ENCODE measurements at places on chromosomes 7 and 10.

GRCh38 chr10:133020193-133020817 lies 67.4 kb upstream of the ADGRA1 start:
- no peak for DNase-seq

DNA sequence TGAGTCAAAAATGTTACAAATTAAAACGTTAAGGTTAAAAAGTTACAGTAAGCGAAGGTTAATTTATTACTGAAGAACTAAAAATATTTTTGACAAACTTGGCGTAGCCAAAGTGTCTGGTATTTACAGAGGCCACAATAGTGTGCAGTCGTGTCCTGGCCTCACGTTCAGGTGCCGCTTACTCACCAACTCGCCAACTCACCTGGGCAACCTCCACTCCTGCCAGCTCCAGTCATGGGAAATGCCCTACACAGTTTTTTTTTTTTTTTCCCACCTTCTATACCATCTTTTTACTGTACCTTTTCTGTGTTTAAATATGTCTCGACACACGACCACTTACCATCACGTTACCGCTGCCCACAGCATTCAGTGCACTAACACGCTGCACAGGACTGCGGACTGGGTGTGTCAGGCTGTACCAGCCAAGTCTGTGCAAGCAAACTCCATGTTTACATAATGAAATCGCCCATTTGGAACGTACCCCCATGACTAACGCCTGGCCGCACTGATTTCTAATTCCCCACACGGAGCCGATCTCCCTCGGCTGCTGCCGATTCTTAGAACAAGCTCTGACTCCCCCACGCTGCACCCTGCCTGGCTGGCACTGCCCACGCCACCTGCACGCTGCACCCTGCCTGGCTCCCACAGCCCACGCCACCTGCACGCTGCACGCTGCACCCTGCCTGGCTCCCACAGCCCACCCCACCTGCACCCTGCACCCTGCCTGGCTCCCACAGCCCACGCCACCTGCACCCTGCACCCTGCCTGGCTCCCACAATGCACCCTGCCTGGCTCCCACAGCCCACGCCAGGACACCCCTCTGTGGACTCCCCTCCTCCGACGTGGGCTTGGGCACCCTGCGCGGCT lies 203.1 kb downstream of the ZMYND11 start:
- DNase-seq = no peak

DNA sequence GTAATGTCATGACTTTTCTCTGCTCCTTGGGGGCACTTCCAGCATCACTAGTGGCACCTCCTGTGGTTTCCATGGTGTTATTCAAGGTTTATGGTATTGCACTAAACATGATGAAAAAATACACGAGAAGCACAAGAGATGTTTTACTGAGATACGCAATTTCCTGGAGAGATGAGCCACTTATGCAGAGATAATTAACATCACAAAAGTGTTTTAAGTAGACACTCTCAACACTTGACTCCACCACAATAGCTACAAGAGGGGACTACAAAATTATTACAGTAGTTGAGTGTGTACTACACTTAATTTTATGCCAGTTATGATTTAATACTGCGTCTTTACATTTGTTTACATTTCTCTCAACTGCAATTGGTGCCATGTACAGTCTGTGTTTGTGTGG lies 906.7 kb downstream of the DNAJB9 start:
- DNase-seq = no peak

GRCh38 chr10:5442065-5442989 lies 30.0 kb downstream of the NET1 start:
- DNase-seq = peak; percentile 37

- no peak for DNase-seq
These were observed 251.7 kb downstream of the ZMYND11 start for GRCh38 chr10:386771-387592.

Measured in effector memory CD8-positive, alpha-beta T cell (primary cell).